ENCODE measurements at places on chromosomes 3 and 15. TPM values are rescaled to one million over a fixed set of nuclear protein-coding genes. Genes with fewer than 3 reads are reported as not detected.

- DNase-seq = no peak
Measured at GRCh38 chr3:102687851-102688555, 253.2 kb downstream of the ZPLD1 start.

DNA sequence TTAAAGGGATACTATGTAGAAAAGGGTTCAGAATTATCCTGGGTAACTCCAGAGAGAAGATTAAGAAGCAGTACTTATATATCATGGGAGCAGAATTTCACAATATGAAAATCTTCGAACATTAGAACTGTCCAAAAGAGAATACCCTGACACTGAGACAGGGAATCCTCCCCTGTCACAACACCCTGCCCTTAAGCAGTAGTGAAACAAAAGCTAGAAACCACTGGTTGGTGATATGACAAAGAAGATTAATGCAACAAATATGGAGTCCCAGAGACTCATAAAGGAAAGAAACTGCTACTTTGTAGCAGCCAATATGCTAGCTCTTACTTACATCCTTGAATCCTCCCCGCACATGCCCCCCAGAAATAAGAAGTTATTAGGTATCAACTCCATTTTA, 18.5 kb downstream of the MIX23 start:
- no peak for DNase-seq

- no peak for DNase-seq
Measured at GRCh38 chr3:185215873-185216606, 37.8 kb downstream of the EHHADH start.

- peak; percentile 51 for DNase-seq
Measured at GRCh38 chr15:25565470-25566264, 126.8 kb upstream of the UBE3A start.

Gene WDR93
- polyA plus RNA-seq = 0.05 TPM

- no peak for DNase-seq
Measured at GRCh38 chr15:38853608-38854007, 289.0 kb upstream of the RASGRP1 start.

Gene TLR9
- polyA plus RNA-seq = 0.05 TPM

DNA sequence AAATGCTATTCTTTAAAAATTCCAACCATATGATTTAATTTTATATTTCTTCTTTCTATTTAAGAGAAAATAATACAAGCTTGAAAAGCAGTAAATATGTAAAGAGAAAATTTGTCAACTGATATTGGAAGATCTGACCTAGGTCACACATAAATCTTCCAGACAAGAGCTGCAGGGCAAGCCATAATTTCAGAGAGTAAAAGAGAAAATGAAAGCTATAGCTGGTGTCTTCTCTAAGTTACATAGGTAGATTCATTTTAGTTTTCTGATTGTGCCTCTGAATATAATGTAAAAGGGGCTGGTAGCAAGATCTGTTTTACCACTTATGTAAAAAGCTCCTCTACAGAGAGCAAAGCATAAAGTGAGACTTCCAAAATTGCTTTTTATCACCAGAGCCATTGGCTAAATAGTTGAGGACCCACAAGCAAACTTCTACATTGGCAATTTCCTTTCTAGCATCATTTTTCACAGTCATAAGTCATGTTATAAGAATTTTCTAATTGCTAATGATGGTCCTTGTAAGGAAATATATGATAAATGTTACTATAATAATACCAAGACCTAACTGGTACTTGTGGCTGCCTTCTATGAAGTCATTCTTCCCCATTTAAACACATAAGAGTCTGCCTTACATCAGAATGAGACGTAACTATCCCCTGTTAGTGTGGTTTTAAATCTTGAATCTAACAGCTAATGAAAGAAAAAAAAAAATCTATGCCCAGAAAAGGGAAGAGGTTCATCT, 80.8 kb upstream of the SKOR1 start:
- no peak for DNase-seq

GRCh38 chr3:81299481-81299880, 462.0 kb downstream of the GBE1 start:
- DNase-seq = no peak

DNA sequence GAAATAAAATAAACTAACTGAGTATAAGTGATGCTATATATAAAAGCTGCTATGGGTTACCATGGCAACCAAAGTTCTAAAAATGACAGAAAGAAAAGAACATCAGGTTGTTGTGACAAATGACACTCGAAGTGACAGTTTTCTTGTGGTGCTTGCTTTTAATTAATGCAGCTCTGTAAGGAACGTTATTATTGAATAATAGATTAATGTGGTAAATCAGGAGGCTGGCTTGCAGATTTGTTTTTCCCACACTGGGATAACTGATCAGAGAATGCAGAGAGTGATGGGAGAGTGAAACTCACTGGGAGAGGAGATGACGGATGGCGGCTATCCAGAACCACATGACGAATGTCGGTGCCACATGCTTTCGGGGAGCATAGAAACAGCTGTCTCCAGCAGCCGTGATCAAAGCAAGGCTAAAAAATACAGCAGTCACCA, 207.0 kb upstream of the ATP10A start:
- DNase-seq = no peak

Gene GOLGA8G
- polyA plus RNA-seq = not detected

Gene ERICH6
- polyA plus RNA-seq = not detected

DNA sequence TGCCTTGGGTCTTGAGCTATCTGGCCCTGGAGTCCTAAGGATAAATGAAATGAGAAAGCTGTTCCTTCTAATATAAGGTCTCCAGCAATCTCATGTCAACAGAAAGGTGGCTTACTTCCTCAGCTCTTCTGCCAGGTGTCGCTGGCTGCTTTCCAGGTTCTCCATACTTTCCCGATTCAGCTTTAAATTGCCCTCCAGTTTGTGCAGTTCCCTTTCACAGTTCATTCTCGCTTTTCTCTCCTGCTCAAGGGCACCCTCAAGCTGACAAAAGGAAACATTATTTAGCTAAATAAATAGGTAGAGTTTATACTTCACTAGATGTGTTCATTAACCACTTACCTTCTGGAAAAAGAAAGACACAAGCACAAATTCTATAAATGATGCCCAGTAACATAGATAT, 73.0 kb downstream of the MYH15 start:
- DNase-seq = no peak

DNA sequence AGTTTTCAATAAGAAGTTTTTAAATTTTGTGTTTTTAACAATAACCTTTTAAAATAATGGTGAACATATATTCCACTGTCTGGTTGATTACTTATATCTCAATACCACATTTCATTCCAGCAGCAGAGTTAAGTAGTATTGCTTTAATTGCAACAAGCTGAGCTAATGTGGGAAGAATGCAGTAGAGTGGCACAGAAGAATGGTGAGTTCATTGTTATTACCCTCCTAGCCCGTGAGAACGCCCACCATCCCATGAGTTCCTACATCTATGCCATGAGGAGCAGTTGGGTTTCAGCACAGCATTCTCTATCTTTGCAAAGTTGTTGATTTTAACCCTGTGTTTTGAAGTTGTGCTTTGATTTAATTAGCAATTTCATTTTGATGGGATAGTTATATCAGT, 17.8 kb upstream of the NR2E3 start:
- DNase-seq = no peak

Gene TMEM45A
- 8.9 TPM for polyA plus RNA-seq

Gene TERC
- not detected for polyA plus RNA-seq

DNA sequence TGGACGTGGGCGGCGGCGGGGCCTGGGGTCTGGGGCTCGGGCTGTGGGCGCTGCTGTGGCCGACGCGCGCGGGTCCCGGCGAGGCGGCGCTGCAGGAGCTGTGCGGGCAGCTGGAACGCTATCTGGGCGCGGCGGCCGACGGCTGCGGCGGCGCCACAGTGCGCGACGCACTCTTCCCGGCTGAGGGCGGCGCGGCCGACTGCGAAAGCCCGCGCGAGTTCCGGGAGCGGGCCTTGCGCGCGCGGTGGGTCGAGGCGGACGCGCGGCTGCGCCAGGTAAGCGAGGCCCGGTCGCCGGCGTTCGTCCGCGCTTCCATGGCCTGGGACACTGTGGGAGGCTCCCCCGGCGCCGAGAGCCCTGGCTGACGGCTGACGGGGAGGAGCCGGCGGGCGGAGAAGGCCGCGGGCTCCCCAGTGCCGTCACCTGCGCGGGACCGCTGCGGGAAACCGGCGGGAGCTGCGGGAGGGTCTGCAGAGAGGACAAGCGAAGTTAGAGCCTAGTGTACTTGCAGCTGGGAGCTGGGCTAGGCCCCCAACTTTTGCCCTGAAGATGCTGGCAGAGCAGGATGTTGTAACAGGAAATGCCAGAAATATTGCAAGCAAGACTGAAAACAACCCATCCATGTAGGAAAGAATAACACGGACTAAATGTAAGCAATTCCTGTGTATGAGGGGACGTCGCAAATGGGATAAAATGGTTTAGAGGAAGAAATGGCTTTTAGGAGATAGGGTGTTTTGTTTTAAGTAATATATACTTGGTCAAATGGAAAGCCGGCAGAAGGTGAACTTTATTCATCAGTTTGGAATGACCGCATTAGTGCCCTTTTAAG, 847 bp downstream of the WHAMM start:
- DNase-seq = peak; percentile 35

Gene POLQ
- 0.16 TPM for polyA plus RNA-seq

GRCh38 chr3:16550305-16550675, 36.8 kb upstream of the RFTN1 start:
- no peak for DNase-seq

DNA sequence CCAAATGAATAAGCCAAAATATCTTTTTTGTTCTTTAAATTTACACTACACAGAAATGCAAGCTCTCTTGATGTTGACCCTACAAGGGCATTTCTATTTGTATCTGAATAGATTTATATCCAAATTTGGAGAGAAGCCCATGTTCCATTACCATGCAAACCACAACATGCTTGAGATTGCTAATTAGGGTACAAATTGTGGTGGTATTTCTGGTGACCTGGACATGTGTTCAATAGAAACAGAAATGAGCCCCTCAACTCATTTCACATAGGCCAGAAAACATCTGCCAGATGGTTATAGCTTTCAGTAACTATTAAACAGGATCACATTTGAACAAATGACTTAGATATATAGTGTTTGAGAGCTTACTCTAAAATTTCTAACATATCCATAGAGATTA, 23.5 kb upstream of the PLSCR5 start:
- DNase-seq = no peak

DNA sequence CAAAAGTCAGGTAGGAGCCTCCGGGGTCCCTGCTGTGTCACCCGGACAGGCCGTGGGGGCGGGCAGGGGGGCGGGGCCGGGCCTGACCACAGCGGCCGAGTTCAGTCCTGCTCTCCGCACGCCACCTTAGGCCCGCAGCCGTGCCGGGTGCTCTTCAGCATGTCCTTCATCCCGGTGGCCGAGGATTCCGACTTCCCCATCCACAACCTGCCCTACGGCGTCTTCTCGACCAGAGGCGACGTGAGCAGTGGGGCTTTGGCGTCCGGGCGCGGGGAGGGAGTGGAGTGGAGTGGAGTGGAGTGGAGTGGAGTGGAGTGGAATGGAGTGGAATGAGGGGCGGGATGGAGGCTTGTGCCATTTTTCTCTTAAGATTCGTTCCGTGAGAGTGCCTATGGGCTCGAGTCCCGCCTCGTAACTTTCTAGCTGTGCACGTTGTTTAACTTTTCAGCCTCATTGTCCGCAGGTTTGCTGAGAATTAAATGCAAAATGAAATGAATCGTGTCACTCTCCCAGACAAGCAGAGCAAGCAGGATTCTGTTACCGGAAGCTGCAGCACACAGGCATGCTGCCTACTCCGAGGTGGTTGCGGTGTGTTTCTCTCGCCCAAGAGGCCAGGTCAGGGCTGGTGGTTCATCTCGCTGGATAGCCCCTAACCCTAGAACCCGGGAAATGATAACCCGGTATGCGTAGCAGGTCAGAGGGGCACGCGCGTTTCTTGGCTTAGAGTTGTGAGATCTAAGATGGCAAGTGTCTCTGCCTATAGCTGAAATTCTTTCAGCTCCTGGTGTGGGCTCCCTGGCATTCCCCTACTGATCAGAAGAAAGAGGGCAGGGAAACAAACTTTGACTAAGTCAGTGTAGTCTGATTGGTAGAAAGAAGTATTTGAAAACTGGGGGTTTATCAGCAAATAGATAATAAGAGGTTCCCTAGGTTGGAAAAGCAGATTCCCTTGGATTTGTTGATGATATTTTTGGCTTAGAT, at the start of gene FAH:
FAH (plus strand) TSS at position 104 of the 981 bp plus-strand sequence; CDS start at position 160, 56 bp downstream.
- no peak for DNase-seq

- DNase-seq = no peak
Measured at GRCh38 chr15:70354346-70354905, 256.7 kb upstream of the TLE3 start.

DNA sequence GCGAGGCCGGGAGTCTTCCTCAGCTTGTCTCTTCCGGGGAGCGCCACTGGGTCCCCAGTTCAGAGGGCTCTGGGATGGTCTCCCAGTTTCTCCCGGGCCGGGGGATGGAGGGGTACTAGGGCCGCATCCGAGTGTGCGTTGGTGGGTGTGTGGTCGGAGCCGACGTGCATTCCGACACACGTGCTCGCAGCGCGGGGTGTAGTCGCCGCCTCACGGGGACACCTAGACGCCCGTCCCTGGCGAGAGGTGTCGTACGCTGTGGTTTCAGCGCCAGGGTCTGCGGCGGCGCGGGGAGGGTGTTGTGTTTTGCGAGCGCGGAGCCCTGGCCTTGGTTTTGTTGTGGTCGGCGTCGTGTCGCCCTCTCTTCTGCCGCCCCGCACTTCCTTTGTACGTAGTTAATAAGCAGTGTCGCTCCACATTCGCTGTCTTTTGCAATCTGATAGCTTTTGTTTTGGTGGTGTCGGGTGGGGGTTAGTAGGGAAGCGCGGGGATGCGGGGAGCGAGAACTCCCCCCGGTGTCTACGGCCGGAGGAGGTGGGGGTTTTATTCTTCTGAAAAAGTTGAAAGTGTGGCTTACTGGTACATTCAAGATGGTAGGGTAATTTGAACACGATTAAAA, 2.2 kb downstream of the IGF1R start:
- peak; percentile 79 for DNase-seq

DNA sequence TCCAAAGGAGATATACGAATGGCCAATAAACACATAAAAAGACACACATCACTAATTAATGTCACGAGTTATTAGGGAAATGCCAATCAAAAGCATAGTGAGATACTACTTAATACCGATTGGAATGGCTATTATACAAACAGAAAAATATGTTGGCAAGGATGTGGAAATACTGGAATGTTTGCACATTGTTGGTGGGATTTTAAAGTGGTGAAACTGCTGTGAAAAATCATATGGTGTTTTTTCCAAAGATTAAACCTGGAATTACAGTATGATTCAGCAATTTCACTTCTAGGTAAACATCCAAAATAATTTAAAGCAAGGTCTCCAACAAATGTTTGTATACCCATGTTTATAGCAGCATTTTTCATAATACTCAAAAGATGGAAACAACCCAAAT, 765.5 kb downstream of the VGLL3 start:
- DNase-seq = no peak

DNA sequence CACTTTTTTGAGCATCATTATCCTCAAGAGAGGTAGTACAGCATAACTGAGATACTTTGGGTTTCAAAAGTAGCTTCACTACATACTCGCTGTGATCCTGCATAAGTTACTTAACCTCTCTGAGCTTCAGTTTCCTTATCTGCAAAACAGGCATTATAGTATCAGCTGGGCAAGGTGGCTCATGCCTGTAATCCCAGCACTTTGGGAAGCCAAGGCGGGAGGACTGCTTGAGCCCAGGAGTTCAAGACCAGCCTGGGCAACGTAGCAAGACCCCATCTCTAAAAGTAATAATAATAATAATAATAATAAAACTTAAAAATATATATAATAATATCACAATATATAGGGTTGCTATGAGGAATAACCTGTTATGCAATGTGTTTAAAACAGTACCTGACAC, 10.9 kb downstream of the CIAO2A start:
- no peak for DNase-seq

Gene SEMA3G
- polyA plus RNA-seq = 11.2 TPM

- DNase-seq = no peak
Measured at GRCh38 chr15:98127586-98127985, 167.1 kb downstream of the ARRDC4 start.

Gene CKMT1A
- 1.8 TPM for polyA plus RNA-seq

- no peak for DNase-seq
Measured at GRCh38 chr3:10337323-10338163, 16.6 kb upstream of the SEC13 start.

Gene SH2D7
- 0.02 TPM for polyA plus RNA-seq

Data from right cardiac atrium (tissue), 5 donors.